ENCODE measurements at places on chromosomes 1 and 21.

DNA sequence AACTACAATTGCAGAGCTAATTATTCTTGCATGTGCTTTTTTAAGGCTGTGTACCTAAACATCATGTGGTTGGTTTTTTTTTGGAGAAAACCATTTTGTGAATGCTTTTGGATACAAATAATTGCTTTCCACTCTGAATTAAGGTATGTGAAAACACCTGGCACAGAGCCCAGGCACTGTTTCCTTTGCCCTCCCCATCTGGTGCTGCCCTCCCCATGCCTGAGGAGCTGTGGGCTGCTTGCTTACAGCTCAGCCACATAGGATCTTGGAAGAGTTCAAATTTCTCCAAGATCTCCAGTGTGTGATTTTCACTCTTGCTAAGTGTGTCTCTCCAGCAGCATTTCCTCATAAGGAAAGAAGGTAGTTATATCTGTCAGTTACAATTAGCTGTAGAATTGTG, 27.8 kb downstream of the DNM3 start:
- DNase-seq: no peak

DNA sequence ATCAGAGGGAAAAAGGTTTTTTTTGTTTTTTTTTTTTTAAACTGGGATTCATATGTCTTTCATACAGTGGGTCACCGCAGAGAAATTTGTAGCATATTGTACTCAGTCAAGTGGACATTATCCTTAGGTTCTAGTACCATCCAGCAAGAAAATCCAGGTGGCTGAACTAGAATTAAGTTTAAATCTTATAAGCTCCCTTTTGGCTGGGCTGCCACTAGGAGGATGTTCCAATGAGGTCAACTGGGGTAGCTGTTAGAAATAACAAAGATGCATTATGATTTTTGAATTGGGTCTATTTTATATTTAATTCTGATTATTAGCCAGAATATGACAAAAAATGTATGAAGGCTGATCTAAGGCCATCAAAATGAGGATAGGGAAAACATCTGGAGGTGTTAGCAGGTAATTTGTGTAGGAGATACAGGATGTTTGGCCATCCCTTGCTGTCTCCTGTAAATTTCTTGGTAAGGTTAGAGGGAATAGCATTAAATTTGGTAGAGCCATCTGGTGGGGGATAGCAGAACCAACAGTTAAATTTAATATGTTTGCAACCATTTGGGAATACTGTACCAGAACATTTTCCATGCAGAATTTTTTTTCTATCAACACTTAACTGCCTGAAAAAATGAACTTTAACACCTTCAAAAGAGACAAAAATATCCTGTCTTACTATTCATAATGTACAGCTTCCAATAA, 568.5 kb upstream of the B3GALT2 start:
- DNase-seq: no peak

DNA sequence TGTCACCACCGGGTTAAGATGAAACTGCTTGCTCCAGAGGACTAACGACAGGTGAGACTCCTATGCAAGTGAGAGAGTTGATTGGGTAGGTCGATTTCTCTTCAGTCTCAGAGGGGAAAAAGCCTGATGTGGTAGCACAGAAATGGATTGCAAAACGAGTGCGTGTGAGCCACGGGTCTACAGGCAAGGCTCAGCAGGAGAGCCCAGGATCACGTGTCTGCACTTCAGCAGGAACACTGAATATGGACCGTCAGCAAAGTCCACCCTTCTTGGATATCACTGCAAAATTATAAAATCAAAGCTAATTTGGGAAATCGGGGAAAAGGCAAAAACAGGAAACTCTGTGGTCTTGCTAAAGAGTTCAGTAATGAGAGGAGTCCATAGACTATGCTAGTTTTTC, 107.7 kb upstream of the ZNF648 start:
- no peak for DNase-seq

DNA sequence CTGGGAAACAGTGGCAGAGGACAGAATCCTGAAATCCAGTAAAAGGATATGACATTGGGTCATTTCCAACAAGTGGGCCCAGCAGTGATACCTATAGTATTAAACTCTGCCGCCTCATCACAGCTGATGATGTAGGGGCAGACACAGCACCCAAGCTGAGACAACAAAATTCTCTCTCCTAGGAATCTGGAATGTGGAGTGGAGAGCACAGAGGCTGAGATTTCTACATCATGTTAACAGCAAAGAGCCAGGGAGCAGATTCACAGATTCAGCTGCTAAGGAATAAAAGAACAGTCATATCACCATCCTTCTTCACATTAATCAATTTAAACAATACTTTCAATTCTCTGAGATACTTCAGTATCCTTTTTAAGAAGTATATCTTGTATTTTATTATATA, 61.9 kb downstream of the CRP start:
- no peak for DNase-seq

- DNase-seq: no peak
Observed at GRCh38 chr1:58884706-58885661, 101.1 kb upstream of the JUN start.

GRCh38 chr1:192477630-192478029, 97.9 kb upstream of the RGS1 start:
- DNase-seq: no peak

- DNase-seq: no peak
Observed at GRCh38 chr1:150259758-150260669, 2.4 kb downstream of the CA14 start.

DNA sequence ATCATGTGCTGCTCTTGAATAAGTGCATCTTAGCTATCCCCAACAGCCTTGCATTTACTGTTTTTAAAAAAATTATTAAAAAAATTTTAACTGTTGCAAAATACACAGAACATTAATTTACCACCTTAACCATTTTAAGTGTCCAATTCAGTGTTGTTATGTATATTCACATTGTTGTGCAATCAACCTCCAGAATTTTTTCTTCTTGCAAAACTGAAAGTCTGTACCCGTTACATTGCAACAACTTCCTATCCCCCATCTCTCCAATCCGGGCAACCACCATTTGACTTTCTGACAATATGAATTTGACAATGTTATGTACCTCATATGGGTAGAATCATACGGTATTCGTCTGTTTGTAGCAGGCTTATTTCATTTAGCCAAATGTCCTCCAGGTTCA, 83.1 kb downstream of the FMN2 start:
- no peak for DNase-seq

- no peak for DNase-seq
Observed at GRCh38 chr1:21736876-21737275, 46.1 kb downstream of the USP48 start.

- no peak for DNase-seq
Observed at GRCh38 chr21:42708107-42708506, 54.7 kb downstream of the PDE9A start.

DNA sequence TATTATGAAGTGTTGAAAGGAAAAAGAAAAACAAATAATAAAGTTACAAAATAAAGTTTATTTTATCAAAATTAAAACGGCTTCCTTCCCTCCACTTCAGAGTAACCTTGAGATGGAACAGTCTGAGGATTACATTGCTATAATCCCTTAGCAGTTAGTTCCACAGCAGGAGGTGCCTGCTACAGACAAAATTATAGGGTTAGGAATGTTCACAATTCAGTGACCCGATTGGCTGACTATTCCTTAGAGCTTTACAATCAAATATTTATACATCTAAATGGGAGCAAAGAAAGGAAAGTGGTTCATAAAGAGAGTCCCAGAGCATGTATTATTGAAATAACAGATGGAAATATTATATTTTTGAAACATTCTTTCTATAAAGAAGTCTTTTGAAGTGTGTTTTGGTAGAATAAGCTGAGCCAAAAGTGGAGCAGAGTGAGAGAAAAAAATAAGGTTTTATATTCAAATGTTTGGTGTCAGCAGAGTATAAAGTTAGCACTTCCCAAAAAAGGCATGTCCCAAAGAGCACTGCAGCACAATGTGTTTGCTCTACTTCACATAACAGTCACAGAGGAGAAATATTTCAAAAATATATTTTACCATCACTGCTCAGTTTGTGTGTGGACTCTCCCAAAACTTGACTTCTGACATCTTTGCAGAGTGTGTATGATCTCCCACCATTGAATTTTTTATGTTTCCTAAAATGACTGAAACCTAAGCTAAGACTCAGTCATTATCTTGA, 71.4 kb upstream of the GORAB start:
- no peak for DNase-seq

- DNase-seq: no peak
Observed at GRCh38 chr1:226332947-226333346, 24.0 kb upstream of the LIN9 start.

- DNase-seq: no peak
Observed at GRCh38 chr1:25799935-25800702, at the start of gene SELENON. TSS of gene SELENON (plus strand) at chr1:25800193. CDS start at chr1:25800231, 38 bp downstream.

DNA sequence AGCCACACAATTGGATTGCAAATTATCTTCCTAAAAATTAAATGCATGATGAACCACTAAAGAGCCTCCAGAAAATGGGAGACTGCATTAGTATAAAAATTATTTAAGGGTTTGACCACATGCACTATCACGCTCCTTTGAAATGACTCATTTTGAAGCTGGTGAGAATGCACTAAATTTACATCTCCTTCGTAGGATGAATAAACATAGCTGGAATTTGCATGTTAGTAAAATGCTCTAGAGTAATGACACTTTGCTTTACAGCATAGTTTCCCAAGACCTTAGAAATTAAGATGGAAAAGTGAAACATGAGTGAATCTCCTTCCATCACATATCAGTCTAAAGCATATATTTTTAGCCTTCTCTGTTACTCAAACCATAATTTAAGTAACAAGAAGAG, 2.4 kb downstream of the PLPPR4 start:
- no peak for DNase-seq

DNA sequence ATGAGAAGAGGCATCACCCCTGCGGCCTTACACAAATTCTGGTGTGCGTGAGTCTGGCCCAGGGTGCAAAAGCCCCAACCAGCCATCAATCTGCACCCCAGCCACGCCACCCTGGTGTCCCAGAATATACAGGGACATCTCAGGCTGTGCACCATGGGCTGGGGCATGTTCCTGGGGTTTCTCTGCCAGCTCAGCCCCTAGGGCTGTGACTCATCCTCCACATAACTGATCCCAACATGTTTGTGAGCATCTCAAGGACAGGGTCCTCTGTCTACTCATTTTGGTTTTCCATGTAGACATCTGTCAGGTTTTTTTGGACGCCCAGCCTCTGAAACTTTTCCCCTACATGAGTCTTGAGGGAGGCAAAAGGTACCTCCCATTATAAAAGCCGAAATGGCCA, 511 bp downstream of the ZNF683 start:
- DNase-seq: no peak

DNA sequence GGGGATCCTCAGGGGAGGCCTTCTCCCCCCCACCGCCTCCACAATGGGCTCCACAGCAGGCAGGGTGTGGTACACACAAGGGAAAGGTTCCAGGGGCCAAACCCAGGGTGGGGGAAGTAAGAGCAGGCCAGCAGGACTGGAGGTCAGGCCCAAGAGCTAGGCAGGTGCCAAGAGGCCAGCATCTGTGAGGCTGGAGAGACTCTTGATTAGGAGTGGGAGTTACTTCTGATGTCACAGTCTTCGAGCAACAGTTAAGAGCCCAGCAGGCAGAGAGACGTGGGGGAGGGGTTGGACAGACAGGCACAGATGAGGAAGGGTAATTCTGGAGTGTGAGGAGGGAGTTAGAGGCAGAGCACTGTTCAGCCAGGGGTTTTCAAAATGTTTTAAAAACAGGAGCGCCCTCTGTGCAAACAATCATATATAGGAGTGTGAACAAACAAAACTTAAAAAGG, 55.8 kb downstream of the SLC9A1 start:
- no peak for DNase-seq

GRCh38 chr1:12478612-12478985, 139.4 kb downstream of the DHRS3 start:
- no peak for DNase-seq

GRCh38 chr1:111733992-111734341, 5.2 kb downstream of the INKA2 start:
- DNase-seq: no peak

GRCh38 chr1:99004254-99004860, 304 bp downstream of the PLPPR5 start:
- peak; percentile 11 for DNase-seq

GRCh38 chr1:224559981-224560728, 56.0 kb upstream of the CNIH3 start:
- no peak for DNase-seq

- no peak for DNase-seq
Observed at GRCh38 chr21:16847211-16847610, 665.6 kb upstream of the CXADR start.

- DNase-seq: no peak
Observed at GRCh38 chr1:12587981-12588640, 29.9 kb downstream of the DHRS3 start.

GRCh38 chr1:93395195-93395594, 49.5 kb downstream of the DR1 start:
- no peak for DNase-seq

GRCh38 chr1:48019714-48020315, 22.6 kb upstream of the TRABD2B start:
- DNase-seq: no peak

GRCh38 chr1:209688746-209689234, 13.6 kb downstream of the G0S2 start:
- DNase-seq: no peak

DNA sequence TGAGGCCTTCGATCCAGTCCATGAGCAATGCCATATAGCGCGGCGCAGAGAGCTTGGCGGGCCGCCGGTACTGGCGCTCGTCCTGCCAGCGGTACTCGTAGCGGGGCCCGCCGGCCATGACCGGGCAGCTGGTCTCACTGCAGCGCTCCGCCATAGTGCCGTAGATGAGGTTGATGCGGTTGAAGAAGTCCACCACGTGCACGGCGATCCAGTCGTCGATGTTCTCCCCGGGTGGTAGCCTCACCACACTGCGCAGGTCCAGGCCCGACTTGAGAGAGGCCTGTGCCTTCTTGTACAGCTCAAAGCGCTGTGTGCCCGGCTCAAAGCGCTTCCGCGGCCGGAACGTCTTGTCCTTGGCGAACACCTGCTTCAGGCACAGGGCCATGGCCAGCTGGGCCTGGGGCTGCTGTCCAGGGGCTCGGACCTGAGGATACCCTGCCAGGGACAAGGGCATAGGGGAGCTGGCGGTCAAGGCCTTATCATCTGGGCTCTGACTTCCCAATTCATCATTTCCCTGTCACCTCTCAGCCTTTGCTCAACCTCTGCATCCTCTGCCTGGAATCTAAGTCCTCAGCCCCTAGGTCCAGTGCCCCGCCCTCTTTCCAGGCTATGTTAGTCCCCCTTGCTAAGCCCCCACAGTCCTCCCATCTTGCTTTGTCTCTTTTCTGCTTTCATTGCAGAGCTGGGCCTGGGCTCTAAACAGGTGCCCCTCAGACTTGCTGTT, 3.5 kb downstream of the MOB3C start:
- no peak for DNase-seq

GRCh38 chr1:15322648-15323350, 75.8 kb downstream of the FHAD1 start:
- DNase-seq: no peak

Data from stimulated activated CD4-positive, alpha-beta T cell treated with anti-CD3 and anti-CD28 coated beads, Interleukin-15, amount 100 ng/mL, for 1 hour (primary cell).